ENCODE measurements at places on chromosomes 7 and 10.

DNA sequence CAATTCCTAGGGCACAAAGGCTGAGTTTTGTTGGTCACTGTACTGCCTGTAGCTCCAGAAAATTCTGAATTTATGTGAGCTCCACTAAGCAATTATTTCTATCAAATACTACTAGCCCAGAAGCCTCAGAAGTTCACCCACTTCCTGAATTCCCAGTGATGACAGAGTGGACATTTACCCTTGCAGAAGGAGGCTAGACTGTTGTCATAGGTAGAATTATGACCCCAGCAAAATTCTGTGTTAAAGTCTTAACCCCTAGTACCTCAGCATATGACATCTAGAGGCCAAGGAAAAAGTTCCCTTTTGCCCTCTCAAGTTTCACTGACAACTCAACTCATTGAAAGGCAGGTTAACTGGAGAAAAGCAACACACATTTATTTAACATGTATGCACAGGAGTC is 78.7 kb upstream of the KMT2E start:
- DNase-seq: no peak

DNA sequence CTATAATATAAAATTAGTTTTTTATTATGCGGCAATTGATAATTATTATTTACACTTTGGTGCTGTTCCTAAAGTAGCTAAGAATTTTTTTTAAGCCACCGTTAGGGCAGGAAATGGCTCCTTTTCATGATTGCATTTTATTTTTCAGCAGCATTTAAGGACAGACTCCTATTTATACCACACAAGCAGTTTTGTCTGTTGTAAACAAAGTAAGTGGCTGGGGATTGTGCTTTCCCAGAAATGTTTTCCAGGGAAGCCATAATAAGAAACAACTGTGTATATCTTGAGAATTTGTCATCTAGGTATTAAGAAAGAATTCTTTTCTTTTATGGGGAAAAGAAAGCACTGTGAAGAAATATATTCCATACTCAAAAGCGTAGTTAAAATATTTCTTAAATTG is 232.0 kb downstream of the VTI1A start:
- DNase-seq: no peak

GRCh38 chr7:24963218-24963617 is 16.8 kb downstream of the OSBPL3 start:
- no peak for DNase-seq

GRCh38 chr7:101179117-101179516 is 976 bp downstream of the NAT16 start:
- DNase-seq: no peak

- DNase-seq: no peak
Observed at GRCh38 chr7:22672846-22673680, 53.9 kb upstream of the IL6 start.

- DNase-seq: no peak
Observed at GRCh38 chr10:132684164-132684891, 101.6 kb downstream of the NKX6-2 start.

DNA sequence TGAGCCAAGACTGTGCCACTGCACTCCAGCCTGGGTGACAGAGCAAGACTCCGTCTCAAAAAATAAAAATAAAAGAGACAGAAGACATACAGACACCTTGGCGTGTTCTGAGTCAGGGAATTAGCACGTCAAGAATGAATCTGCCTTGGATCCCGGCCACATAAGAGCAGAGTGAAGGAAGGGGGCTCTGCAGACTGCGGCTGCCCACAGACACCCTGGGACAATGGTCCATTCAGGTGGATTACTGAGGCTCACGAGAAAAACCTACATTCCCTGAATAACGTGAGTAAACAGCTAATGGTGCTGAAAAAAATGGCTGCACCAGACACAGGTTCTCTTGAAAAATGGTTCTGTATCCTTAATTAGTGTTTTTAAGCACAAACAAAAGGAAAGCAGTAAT is 100.1 kb upstream of the FGFR2 start:
- no peak for DNase-seq

All from progenitor cell of endocrine pancreas (in vitro differentiated cells).